ENCODE measurements at places on chromosomes 13 and 19.

DNA sequence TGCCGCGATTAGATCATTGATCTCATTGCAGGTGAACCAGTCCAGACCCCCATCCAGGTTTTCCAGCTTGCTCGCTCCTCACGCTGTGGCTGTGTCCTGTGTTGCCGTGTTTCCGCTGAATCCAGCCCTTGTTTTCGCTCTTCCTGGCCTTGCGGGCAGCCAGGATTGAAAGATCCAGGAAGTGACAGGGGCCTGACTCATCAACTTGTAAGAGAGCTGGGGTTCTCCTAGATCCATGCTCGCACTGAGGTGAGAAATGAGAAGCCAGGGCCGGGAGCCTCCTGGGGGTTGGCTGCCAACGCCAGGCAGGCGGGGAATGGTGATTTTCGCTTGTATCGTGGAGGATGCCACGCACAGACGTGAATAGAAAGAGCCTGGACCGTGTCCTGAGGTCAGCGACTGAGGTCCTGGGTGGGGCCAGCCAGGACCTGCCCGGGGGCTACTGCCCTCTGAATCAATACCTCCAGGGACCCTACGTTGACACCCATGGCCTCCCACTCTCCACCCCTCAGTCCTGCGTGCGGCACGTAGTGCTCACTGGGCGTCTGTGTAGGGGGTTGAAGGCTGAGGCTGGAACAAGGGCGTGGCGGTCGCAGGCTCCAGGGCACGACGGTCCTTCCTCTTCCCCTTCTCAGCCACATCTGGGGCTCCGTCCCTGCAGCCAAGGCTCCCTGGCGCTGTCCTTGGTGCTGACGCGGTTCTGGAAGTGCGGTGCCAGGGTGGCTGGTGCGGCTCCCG, 7.3 kb upstream of the PTPRH start:
- peak; percentile 91 for DNase-seq

GRCh38 chr19:18016209-18016910, 8.4 kb downstream of the ARRDC2 start:
- no peak for DNase-seq

DNA sequence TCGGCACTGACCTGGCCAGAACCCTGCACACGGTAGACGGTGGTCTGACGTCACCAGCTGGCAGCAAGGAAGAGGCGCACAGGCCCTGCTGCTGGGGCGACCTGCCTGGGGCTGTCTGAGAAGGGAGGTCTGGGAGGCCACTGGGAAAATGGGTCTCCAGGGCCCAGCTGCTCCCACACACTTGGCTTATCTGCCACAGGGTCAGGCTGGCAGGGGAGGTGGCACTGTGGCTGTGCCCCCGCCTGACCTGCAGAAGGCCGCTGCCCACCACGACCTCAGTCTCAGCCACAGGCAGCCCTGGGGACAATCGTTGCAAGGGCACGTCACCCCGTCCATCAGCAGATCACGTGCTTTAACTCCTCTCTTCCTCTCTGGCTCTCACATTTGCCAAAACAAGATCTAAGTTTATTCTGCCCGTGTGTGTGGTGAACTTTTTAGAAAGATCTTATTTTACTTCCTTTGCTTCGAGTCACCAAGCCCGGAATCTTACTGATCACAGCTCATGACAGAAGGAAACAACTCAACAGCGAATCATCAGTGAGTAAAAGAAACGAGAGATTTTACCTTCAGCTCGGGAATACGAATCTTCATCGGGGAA, 45.2 kb upstream of the RANBP3 start:
- DNase-seq, result no peak

GRCh38 chr13:20528452-20528851, 2.8 kb upstream of the CRYL1 start:
- DNase-seq, result no peak

GRCh38 chr13:38636073-38636472, 50.8 kb upstream of the FREM2 start:
- DNase-seq, result no peak
